Stimulated activated CD4-positive, alpha-beta T cell treated with anti-CD3 and anti-CD28 coated beads, Interleukin-2, amount 100 ng/mL, for 4 hours (primary cell): ENCODE measurements at places on chromosomes 16 and 17.

- no peak for DNase-seq
These were observed 206.5 kb upstream of the CDH5 start for GRCh38 chr16:66159987-66160386.

DNA sequence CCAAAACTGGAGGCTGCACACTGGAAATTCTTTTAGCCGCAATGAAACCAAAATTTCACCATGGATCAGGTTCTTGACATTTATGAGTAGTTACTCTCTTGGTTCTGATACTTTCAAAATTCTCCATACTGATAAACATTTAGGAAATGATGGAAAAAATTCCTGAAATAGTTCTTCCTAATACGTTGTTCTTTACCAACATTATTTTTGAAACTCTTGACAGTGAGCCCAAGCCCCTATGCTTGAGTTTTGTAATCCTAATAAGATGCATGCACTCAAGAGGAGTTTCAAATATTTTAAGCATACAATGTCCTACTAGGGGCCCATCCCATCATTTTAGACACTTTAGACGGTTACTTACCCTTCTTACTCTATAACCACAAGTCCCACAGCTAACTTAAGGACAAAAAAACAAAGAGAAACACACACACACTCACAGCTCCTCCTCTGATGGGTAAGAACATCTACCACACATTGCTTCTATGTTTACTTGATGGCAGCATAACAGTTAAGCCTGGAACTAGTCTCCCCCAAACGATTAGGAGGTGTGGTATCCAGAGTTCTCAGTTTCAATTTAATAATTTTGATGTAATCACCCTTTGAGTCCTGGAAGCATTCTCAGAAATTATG is 3.7 kb downstream of the VEZF1 start:
- DNase-seq = no peak

GRCh38 chr17:43772877-43773648 is 5.7 kb downstream of the DUSP3 start:
- no peak for DNase-seq

GRCh38 chr17:81510785-81511553 is 1.6 kb downstream of the ACTG1 start:
- no peak for DNase-seq

GRCh38 chr16:11056993-11057649 is 112.8 kb downstream of the CLEC16A start:
- DNase-seq = no peak

GRCh38 chr17:49633250-49633649 is 44.6 kb downstream of the SPOP start:
- no peak for DNase-seq

DNA sequence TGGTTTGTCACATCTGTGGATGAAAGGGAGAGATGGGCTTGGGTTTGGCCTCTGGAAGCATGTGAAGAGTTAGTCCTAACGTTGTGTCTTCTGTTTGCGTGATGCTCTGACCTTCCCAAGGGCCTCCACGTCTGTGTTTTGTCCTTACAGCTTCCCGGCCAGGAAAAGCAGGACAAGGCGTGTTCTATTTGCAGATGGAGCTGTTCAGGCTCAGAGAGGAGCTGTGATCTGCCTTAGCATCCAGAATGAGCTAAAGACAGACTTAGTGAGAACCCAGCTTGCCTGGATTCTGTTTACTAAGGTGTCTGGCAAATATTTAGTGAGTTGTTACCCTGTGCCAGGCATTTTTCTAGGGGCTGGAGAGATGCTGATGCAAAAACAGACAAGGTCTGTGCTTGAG is 282.1 kb downstream of the CBLN1 start:
- DNase-seq = no peak
